GM20000 (cell line): ENCODE measurements at places on chromosomes 5 and 9.

GRCh38 chr9:12963537-12963936 lies 188.7 kb downstream of the LURAP1L start:
- DNase-seq = no peak

- DNase-seq = peak; percentile 83
Measured at GRCh38 chr9:97388721-97389238, 23.1 kb upstream of the TDRD7 start.

GRCh38 chr9:4225291-4226028 lies 74.4 kb downstream of the GLIS3 start:
- no peak for DNase-seq

DNA sequence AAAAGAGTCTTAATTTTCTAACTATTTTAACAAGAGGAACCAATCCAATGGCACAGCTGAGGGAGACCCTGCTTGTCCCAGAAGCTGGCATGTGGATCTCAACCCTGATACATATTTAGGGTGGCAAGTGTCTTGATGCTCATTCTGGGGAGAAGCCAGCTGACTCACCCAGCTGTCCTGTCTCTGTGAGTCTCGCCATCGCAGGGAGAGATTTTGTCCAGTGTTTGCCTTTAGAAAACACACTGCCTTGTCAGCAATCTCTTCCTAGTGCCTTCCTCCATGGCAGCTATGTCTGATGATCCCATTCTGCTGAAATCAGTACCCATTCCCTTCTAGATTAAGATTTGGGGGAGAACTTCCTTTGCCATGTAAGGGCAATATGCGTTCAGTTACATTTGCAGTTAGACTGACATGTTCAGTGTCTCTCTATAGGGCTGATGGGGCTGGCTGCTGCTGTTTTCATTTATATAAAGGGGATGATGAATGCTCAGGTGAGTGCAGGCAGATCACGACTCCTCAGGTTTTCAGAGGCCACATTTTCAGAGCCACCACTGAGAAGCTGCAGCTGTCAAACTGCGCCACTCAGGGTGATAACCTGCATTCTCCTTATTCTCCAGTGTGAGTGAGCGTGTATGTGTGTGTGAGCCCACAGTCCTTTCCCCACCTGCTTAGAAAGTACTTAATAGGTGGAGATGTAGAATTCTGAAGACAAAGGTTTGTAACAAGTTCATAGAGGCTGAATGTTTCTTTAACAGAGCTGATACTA lies 217.0 kb downstream of the GAS1 start:
- no peak for DNase-seq

- no peak for DNase-seq
Measured at GRCh38 chr9:132066057-132066456, 13.6 kb downstream of the MED27 start.

GRCh38 chr5:147446523-147446922 lies 63.3 kb downstream of the DPYSL3 start:
- DNase-seq = no peak

- DNase-seq = no peak
Measured at GRCh38 chr5:17951392-17952169, 317.3 kb downstream of the TAF11L14 start.

DNA sequence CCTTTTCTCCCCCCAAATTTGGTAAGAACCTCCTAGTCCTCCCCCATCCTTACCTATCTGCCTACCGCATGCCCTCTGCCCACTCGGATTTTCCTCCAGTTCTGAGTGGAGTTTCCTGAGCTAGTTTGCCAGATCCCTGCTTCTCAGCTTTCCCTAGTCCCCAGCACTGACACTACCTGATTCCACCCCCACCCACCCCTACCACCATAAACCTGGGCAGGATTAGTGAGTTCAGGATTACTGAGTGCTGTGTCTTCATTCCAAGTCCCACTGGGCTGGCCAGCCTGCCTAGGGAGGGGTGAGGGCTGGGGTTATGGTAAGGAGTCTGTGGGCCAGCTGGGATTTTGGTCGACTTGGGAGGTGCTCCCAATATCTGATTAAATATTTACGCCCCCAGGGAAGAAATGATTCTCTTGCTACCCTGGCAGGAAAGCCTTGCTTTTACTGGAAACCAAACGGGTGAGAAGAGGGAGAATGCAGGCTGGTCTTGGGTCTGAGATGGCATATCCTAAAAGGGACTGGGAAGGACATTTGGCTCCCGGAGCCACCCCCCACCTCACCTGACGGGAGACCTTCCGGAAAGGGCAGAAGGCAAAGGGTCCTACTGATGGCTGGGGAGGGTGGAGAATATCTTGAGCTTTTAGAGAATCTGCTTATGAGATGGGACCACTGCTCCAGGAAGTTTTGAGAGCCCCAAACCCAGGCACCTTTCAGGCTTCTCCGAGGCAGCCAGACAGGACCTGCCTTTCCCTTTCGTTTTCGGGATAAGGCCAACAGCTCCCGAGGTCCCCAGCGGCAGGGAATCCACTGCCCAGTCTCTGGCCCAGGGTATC lies 3.7 kb downstream of the PITX1 start:
- no peak for DNase-seq
